Occipital lobe (tissue), 3 donors: ENCODE measurements at places on chromosomes 2 and 18.

DNA sequence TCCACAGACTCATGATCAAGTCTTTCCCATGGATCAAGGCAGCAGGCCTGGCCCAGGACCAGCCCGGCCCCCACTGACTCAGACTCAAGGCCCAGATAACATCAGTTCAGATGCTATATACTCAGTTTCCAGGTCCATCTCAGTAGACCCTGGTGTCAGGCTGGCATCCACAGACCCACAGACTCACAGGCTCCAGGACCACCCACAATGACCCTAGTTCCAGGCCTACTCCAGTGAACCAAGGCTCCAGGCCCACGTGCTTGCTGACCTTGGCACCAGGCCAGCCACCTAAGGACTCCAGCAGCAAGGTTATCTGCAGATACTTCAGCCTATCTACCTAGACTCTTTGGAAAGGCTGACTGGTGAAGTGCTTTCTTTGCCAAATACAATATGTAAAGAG is 51.0 kb downstream of the KCNH7 start:
- DNase-seq, result no peak

GRCh38 chr2:203948733-203949132 is 12.2 kb downstream of the ICOS start:
- no peak for DNase-seq

DNA sequence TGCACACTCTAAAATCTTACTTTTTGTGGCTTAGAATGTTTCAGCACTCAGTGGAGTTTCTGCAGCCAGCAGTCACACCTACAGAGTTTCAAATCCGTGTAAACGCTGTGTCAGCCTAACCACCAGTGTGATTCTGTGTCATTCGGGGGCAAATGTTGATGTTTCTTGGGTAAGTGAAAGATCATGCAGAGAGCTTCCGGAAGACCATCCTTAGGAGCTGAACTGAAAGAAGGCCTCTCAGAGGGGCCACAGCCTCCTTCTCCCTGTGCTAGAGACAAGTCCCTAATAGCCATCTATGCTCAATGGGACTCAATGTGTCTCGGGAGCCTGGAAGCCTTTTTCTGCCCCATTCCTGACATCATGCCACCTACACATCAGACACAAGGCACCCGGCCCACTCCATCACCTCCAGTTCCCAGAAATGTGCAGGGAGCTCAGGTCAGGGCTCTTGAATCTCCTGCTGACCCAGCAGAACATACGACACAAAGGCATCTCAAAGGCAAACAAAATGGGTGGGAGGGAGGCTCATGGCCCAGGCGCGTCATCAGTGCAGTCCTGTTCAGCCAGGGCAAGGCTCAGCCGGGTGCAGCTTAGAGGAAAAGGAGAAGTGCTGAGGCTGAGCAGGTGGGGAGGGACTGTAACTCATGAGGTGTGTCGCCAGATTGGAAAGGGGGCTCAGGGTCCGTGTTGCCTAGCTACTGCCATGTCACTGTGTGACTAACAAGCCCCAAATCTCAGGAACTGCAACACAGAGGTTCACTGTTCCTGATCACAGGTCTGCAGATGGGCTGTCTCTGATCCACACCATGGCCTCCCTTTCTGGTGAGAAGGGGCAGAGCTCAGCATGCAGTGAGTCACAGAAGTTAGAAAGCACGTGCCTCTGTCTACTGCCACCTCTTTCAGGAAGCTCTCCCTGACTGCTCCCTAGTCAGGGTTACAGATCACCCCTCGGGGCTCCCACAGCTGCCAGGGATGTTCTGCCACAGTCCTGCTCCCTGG is 82.0 kb downstream of the SMAD7 start:
- no peak for DNase-seq

DNA sequence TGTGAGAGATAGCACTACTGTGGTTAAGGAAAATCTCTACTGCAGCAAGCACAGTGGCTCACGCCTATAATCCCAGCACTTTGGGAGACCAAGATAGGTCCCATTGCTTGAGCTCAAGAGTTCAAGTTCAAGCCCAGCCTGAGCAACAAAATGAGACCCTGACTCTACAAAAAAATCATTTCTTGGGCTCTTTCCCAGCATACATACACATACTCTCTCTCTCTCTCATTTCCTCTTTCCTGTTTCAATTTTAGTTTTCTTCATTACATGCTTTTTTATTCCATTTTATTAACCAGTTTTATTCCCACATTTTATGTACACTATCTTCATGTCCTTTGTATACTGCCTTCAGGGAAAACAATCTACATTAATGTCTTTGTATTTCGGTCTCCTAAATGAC is 14.6 kb downstream of the WDR33 start:
- no peak for DNase-seq

GRCh38 chr2:119608553-119608952 is 64.3 kb downstream of the CFAP221 start:
- no peak for DNase-seq
